Activated T-helper 9 cell treated with anti-CD3 and anti-CD28 coated beads, Interleukin-2, amount 50 U/mL, for 16 hours (primary cell): ENCODE measurements at places on chromosomes 3 and 15.

- DNase-seq, result no peak
These were observed 1035.3 kb upstream of the GBE1 start for GRCh38 chr3:82796765-82797164.

DNA sequence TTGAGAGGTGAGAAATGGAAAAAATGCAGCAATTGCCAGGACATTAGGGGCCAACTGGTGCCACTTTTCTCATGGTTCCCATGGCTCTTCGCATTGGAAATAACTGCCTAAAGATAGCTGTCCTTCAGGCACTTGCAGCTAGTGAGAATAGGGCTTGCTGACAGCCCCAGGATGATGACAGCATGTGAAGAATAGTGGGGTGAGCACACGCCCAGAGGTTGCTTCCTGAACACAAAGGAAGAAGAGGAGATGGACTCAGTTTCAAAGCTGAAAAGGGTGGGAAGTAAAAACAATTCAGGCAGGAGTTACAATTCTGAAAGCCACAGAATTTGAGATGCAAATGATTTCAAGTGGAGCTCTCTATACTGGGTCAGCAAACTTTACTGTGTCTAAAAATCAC lies 45.6 kb downstream of the TNFAIP8L3 start:
- DNase-seq, result no peak

- no peak for DNase-seq
These were observed 381.0 kb downstream of the SOX2 start for GRCh38 chr3:182092662-182093262.

- no peak for DNase-seq
These were observed 884 bp upstream of the GLYCTK start for GRCh38 chr3:52286777-52287110.

DNA sequence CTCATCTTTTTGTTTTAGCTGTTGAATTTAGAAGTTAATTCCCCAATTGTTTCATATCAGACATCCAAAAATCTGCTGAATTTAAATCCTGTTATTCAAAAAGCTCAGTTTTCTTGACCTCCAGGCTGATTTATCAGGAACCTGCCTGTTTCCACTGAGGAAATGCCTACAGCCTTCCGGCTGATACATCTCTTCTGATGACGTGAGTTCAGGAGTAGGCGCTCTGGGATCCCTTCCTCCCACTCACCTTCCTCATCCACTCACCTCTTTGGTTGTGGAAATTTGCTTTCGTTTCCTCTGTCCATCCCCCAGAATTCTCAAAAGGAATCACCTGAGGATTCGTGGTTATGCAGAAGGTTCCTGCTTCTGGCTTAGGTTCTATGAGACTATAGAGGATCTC lies 55.4 kb upstream of the ALDH1A3 start:
- DNase-seq, result no peak
